ENCODE measurements at places on chromosomes 13 and 19.

- DNase-seq, result no peak
Observed at GRCh38 chr13:107379407-107380155, 811.6 kb upstream of the ARGLU1 start.

DNA sequence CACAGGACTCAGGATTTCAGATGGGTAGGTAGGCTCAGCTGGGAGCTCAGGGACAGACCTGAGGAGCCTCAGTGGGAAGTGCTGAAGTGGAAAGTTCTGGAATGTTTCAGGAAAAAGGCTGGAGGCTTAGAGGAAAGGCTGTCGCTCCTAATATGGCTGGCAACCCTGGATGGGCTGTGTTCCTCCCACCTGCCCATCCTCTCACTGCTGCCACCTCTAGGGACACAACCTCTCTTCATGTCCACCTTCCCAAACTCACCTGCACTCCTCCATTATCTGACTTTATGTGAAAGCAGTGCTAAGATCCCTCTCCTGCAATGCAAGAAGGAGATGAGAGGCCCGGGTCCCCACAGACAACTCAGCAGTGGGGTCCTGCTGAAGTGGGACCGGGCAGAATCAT, 5.8 kb upstream of the CEACAM21 start:
- no peak for DNase-seq

DNA sequence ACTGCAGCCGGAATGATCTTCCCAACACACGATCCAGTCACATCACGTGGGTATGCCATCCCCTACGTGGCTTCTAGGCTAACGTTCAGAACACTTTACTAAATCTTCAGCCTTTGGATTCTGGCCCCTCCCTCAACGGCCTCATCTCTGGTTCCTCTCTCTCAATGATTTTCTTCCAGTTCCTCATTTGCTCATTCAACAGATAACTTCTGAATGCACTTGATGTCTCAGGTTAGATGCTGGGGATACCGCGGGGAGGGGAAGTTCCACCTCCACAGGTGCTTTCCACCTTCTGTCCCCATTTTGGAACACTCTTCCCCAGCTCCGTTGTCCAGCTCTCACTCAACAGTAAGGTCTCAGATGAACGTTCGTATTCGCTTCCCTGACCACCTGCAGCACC, 66.1 kb downstream of the ATP7B start:
- DNase-seq, result no peak

- peak; percentile 51 for DNase-seq
Observed at GRCh38 chr19:47124937-47125668, 5.5 kb upstream of the SAE1 start.

GRCh38 chr19:41531438-41532311, 44.3 kb upstream of the CEACAM21 start:
- DNase-seq, result no peak

GRCh38 chr13:23384111-23384510, 49.4 kb downstream of the SACS start:
- DNase-seq, result no peak

DNA sequence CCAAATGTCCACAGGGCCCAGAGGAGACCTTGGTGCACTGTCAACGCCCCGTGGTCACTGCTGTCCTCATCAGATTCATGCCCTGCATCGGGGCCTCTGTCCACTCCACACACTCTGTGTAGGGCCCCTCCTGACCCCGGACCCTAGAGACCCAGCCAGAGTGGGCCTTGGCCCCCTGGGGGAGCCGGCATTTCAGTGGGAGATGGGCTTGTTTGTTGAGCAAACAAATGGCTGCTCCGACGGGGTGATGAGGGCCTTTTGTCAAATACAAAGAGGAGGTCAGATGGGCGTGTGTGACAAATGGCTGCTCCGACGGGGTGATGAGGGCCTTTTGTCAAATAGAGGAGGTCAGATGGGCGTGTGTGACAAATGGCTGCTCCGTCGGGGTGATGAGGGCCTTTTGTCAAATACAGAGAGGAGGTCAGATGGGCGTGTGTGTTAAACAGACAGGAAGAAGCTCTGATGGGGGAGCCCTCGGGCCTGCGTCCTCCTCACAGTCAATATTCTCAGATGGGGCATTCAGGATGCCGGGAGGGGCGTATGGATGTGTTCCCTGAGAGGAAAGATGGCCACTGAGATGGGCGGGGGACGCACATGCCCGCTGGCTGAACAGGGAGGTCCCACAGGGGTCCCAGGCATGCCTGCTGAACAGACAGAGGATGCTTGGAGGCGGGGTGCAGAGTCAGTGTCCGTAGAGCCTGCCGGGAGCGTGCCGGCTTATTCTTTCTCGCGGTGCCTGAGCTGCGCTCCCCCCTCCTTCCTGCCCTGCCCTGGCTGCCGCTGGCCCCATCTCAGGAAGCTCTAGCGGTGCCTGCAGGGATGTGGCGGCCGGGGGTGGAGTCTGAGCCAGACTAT, 36.3 kb downstream of the SMIM24 start:
- no peak for DNase-seq

DNA sequence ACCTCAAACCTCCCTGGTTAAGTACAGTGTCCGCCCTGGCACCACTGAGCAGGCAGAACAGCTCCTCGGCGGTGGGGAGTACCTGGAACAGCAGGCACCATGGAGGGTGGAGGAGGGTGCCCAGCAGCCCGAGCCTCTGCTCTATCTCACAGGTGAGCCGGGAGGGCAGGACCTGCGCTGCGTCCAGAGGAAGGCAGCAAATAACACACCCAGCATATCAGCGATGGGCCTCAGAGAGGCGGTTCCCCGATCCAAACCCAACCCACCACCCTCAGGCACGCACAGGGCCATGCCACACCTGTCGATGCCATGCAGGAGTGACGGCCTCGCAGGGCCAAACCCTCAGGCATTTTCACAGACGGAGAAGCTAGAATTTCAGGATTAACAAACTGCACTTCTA, 11.8 kb downstream of the PEPD start:
- no peak for DNase-seq

GRCh38 chr19:55276720-55277430, 3.0 kb downstream of the HSPBP1 start:
- DNase-seq, result no peak

- DNase-seq, result no peak
Observed at GRCh38 chr13:39935155-39935554, 279.7 kb downstream of the COG6 start.

DNA sequence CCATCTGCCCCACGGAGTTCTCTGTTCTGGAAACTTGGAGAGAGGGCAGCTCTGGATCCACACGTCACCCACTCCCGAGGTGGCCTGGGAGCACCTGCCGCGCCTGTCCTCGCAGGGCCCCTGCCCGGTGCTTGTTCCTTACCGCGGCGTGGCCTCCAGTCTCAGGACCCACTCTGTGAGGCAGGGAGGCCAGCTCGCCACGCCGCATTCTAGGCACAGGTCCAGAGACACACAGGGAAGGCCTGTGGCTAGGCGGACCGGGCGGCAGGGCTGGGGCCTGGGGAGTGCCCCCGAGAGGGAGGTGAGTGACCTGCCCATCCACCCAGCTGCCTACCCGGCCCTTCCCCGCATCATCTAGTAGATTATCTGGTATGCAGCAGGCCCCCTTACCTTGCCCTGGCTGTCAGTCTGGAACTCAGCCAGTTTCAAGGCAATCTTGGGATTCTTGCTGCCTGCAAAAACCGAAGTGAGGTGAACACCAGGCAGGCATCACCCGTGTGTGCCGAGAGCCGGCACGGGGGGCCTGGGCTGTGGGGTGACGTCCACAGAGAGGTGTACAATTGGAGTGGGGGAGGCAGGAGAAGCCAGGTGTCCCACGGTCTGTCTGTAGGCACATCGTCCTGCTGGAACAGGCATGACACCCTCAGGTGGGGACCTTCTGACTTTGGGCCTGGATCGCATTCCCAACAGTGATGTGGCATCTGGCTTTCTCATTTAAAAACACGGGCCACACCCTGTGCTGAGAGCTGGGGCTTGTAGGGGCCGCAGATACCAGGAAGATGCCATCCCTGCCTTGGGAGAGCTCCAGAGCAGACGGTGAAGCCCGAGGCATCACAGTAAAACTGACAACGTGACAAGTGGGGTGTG, 23.6 kb downstream of the DPP9 start:
- DNase-seq, result no peak

GRCh38 chr13:42707586-42707985, 73.8 kb upstream of the FAM216B start:
- no peak for DNase-seq

- DNase-seq, result no peak
Observed at GRCh38 chr13:27290715-27291114, 20.1 kb downstream of the RASL11A start.

DNA sequence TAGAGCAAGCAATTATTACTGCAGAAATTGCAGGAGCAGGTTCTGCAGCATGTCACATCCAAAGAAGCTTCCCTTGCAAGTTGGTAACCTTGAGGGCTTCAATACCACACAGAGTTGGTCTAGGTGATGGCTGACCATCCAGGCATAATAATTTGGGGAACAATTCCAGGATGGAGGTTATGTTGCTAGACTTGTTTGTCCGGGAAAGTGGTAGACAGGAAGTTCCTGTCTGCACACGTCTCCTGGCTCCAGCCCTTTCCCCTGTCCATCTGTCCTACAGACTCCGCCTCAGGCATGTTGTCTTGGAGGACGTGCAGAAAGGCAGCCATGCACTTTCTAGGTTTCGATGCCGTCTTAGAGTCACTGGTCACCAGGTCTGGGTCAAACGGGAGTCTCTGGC, 26.0 kb downstream of the DPRX start:
- no peak for DNase-seq

DNA sequence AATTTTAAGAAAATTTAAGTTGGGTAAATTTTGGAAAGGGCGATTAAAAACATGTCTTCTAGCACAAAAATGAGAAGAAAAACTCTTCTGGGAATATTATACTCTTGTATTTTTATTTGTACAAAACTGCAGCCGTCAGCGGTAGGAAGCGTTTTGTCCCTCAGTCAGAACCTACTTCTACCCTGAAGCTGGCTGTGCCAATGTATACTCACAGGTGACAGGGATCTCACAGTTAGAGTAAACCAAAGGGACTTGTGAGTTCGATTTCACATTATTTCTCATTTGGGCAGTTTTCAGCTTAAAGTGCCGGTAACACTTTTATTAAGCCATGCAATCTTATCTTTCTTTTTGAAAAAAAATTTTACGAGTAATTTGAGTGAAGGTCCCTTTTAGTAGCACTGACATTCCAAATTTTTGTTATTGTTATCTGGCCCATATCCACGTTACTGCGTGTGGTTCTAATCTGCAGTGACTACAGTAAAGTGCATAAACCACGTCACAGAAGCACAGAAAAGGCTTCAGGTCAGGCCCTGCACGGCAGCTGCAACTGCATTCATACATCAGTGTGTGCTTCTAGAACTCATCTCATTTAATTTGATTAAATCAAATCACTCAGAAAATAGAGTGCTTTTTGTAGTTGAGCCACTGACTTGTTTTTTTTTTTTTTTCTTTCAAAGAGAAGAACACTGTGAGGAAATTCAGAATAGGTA, 387.3 kb downstream of the LIG4 start:
- DNase-seq, result no peak

- no peak for DNase-seq
Observed at GRCh38 chr19:6730153-6730804, 7.1 kb downstream of the GPR108 start.

DNA sequence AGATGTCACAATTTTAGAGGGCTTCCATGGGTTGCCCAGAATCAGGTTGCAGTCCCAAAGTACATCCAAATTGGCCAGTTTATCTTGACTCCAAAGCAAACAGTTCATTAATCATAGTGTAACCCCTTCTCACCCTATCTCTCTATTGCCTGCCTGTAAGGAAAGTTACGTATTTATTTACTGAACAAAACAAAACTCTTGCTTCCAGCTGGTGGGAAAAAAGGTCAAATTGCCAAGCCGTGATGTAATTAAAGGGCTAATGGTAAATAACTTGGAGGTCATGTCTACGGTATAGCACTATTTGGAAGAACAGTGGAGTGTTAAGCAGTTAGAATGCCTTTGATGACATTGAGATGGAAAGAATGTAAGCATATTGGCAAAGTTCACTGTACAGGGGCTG, 214.0 kb downstream of the DLEU7 start:
- no peak for DNase-seq

DNA sequence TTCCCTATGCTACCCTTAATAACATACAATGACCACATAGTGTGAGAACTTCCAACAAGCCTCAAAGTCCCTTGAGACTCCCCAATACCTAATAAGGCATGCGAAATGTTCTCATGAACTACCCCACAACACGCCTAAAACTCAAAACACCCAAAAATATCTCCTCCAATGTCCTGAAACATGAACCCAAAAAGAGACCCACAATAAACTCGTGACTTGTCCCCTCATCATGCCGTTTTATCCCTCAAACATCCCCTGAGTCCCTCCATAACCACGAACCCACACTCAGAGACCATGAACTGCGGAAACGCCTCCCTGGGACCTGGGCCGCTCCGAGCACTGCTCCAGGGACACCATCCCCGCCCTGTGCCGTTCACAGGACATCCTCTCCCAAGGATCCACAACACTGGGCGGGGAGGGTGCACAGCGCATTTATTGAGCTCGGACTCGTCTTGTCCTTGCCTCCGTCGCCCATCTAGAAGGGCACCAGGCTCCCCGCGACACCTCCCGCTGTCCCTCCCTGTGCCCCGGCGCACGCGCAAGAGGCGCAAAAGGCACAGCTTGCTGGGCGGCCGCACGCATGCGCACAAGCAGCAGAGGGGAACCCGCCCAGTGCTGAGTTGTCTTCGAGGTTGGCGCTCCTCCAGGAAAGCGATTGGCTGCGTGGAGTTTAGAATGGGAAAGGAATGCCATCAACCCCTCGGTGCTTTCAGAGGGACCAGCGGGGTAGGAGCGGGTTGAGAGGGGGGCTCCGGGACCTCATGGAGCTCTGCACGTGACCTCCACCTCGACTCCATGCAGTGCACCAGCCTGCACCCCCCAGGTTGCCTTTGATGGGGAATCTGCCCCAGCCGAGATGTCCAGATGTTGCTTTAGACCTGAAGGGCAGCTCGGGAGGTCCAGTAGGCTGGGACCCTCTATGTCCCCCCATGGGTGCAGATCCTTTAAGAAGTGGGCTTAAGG, 8.8 kb downstream of the FXYD3 start:
- no peak for DNase-seq

DNA sequence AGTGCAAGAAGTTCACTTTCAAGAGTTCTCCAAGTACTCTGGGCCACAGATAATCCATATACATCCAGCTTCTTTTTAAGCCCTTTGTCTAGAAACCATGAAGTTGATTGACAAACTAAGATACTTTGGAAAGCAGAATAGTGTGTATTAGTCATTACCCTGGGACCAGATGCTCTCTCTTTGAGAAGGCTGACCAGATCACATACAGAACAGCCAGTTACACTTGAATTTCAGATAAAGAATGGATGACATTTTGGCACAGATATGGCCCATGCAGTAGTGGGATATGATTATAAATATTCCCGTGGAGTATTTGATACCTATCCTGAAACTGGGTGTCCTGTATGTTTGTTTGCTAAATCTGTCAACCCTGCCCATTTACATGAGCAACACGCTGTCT, 414.2 kb downstream of the KLF5 start:
- no peak for DNase-seq

GRCh38 chr13:107817647-107818287, 397.6 kb downstream of the LIG4 start:
- DNase-seq, result no peak

GRCh38 chr19:50876456-50876855, 3.2 kb downstream of the KLK2 start:
- no peak for DNase-seq

- no peak for DNase-seq
Observed at GRCh38 chr19:10152100-10152499, 32.4 kb upstream of the EIF3G start.

- DNase-seq, result peak; percentile 97
Observed at GRCh38 chr19:40348125-40348913, at the start of the genes C19orf47 and PLD3. C19orf47 (minus strand) TSS chr19:40348397; CDS start chr19:40341857, 6,540 bp downstream. PLD3 (plus strand) TSS chr19:40348695; CDS start chr19:40366484, 17,789 bp downstream.
